ENCODE measurements at places on chromosomes 13 and 19.

DNA sequence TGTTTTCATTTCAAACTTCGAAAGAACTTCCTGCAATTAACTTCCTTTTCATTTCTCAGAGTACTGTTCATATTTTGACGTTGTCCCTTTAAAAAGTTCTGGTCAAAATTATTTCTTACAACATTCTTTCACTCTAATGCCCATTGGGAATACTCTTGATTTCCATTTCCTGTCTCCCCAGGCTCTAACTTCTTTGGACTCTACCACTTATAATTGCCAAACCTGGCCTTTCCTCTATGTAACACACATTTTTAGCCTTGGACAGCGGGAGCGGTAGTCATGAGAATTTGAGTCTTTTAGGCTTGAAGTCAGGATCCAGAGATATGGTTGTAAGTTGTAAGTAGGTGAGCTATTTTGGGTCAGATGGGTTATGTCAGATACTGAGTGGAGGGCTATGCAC, 163.5 kb upstream of the SPRY2 start:
- no peak for DNase-seq

DNA sequence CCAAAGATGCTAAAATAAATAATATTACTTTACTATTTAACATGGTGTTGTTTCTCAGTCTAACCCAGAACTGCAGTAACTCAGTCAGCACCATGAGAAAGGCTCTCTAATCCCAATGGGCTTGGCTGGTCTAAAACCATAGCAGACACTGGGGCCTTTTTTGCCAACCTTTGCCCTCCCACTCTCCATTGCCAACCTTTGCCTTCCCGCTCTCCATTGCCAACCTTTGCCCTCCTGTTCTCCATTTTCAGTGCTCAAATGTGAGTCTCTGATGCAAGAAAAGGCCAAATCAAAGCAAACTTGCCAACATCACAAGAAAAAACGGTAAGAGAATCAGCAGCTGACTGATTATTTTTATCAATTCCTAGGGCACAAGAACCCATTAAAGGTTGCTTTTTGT, 1681.2 kb downstream of the SLITRK5 start:
- no peak for DNase-seq

- DNase-seq, result no peak
Measured at GRCh38 chr19:51148580-51148979, 6.5 kb downstream of the SIGLEC7 start.

- no peak for DNase-seq
Measured at GRCh38 chr13:110258876-110259631, 47.9 kb downstream of the COL4A1 start.

DNA sequence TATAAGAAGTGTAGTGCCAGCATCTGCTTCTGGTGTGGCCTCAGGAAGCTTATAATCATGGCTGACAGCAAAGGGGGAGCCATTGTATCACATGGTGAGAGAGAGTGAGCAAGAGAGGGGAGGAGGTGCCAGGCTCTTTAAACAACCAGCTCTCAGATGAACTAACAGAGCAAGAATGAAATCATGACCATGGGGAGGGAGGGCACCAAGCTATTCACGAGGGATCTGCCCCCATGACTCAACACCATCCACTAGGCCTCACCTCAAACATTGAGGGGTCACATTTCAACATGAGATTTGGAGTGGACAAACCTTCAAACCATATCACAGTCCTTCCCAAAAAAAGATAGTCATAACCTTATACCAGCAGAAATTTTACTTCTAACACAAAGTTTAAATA, 174.0 kb downstream of the GPC5 start:
- DNase-seq, result no peak

GRCh38 chr19:51010066-51010795, 8.8 kb upstream of the KLK8 start:
- no peak for DNase-seq

- no peak for DNase-seq
Measured at GRCh38 chr13:77351315-77351714, 24.4 kb upstream of the MYCBP2 start.

GRCh38 chr13:111382411-111382810, 62.0 kb downstream of the TEX29 start:
- no peak for DNase-seq

DNA sequence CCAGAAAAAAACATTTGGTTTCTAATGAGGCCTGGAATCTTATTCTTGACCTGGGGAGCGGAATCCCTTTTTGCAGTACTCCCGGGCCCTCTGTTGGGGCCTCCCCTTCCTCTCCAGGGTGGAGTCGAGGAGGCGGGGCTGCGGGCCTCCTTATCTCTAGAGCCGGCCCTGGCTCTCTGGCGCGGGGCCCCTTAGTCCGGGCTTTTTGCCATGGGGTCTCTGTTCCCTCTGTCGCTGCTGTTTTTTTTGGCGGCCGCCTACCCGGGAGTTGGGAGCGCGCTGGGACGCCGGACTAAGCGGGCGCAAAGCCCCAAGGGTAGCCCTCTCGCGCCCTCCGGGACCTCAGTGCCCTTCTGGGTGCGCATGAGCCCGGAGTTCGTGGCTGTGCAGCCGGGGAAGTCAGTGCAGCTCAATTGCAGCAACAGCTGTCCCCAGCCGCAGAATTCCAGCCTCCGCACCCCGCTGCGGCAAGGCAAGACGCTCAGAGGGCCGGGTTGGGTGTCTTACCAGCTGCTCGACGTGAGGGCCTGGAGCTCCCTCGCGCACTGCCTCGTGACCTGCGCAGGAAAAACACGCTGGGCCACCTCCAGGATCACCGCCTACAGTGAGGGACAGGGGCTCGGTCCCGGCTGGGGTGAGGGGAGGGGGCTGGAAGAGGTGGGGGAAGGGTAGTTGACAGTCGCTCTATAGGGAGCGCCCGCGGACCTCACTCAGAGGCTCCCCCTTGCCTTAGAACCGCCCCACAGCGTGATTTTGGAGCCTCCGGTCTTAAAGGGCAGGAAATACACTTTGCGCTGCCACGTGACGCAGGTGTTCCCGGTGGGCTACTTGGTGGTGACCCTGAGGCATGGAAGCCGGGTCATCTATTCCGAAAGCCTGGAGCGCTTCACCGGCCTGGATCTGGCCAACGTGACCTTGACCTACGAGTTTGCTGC, at the start of gene ICAM4:
ICAM4 (plus strand) TSS at position 153 of the 935 bp plus-strand sequence; CDS start at position 211, 58 bp downstream.
- DNase-seq, result no peak

- no peak for DNase-seq
Measured at GRCh38 chr19:12828494-12828893, 5.9 kb downstream of the RTBDN start.

GRCh38 chr13:34349091-34349722, 531.3 kb downstream of the RFC3 start:
- no peak for DNase-seq

DNA sequence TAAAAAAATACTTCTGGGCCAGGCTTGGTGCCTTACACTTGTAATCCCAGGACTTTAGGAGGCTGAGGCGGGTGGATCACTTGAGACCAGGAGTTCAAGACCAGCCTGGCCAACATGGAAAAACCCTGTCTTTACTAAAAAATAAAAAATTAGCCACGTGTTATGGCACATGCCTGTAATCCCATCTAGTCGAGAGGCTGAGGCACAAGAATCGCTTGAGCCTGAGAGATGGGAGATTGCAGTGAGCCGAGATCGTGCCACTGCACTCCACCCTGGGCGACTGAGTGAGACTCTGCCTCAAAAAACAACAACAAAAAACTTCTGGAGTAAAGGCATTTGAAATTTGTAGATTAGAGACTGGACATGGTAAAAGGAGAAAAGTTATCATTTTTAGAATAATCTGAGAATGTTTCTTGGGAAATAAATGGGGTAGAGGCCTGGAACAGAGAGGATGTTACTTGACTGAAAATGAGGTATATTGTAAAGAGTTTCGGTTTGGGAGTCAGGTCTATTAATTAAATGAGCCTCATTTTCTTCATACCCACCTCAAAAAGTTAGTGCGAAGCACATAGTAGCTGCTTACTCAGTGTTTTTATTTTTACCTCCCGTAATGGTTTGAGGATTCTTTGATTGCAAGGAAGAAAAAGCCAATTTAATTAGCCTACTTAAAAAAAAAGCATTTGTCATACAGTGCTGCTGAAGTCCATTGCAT, 2.6 kb downstream of the AKAP11 start:
- no peak for DNase-seq
